ENCODE measurements at places on chromosomes 6 and 20.
A peak's percentile ranks its signal among the peaks of the same experiment; 100 is the strongest.

GRCh38 chr20:4041748-4042411, 26.5 kb upstream of the RNF24 start:
- no peak for DNase-seq

DNA sequence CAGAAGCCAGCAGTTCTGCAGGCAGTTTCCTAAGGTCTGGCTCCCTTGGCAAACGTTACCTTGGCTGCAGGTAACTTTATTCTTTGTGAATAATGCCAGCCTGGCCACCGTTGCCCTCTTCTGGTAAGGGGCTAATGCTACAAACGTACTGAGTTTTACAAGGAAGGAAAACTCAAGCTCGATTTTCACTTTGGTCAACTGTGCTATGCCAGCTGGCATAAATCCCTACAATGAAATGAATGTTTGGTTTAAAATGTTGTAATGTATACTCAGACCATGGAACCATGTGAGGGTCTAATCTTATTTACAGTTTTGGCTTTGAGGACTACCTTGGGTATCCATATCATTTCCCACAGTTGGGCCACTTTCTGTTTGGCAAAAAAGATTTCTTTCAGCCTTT, 101.4 kb downstream of the SLX4IP start:
- DNase-seq: no peak

GRCh38 chr6:411402-412145, 20.0 kb downstream of the IRF4 start:
- no peak for DNase-seq

GRCh38 chr20:60102665-60103210, 144.5 kb downstream of the CDH26 start:
- DNase-seq: no peak

DNA sequence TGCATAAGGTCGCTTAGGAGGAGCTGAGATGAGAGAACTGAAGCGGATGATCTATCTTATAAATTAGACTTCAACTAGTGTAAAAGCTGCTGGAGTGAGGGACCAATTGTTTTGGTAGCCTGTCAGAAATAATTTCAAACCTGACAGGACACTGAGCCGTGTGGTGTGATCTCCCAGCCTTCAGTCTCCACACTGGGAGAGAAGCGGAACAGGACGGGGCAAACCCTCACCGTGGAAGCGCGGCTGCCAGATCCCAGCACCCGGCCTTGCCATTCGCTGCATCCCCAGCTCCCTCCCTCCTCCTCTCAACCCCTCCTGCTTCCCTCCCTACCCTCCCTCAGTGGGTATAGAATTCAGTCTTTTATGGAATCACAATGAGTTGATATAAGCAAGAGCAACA, 900.1 kb upstream of the SLC35B3 start:
- DNase-seq: no peak

GRCh38 chr6:102950967-102951366, 1557.5 kb downstream of the GRIK2 start:
- DNase-seq: no peak

GRCh38 chr6:87483929-87484328, 11.2 kb downstream of the SLC35A1 start:
- no peak for DNase-seq

DNA sequence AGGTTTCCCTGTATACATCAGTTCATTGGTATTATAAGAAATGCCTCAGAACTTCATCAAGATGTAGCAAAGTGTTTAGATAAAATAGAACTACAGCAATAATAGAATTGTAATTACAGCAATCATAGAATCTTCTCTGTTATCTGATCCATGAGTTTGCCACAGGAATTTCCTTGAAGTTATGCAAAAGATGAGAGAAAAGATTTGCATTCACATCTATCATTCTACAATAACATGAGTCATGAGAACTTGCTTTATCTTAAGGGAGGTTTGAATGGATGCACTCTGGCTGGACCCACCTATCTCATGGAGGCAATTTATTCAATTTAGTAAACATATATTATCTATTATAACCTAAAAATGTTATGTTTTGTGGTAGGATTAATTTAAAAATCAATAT, 329.8 kb upstream of the EPHA7 start:
- DNase-seq: no peak

DNA sequence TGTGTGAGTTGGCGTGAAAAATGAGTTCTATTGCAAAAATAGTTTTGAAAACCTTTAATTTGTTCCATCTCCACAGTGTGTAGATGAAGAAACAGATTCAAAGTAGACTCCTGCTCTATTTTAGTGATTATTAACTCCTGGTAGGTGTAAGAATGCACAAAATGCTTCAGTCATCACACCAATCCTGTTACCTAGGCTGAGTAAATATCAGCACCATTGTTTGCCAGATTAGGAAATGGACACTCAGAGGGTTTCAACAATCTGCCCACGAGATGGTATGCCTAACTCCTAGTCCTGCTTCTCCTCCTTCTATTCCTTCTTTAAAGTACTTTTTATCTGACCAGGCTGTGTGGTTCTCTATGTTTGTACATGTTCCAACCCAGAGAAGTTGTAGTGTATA, 108.9 kb upstream of the AHI1 start:
- no peak for DNase-seq

DNA sequence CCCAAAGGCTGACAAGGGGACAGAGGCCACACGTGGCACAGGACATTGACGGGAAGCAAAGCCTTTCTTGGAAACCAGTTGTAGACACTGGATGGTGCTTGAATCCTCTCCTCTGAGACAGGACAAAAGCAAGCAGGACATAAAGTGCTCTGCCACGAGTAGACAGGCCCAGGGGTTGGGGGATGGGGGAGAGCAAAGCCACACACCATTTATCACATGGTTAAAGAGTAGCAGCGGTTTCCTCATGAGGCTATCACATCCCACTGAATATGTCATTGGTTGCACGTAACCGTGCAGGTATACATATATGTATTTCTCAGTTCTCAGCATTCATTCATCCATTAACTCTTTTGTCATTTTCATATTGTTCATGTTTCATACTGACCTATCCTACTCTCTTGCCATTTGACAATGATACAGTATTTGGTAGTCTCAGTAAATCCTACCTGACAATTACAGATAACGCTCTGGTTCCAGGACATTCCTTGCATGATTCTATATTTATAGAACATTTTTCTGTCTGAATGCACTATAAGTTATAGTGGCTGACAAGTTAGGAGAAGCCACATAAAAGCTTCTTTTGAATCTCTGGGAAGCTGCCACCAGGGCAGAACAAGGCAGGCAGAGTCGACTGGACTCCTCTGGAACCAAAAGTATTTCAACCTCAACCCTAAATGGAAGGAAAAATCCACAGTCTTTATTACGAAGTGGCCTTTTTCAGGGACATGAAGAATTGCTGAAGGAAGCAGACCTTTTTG, 23.5 kb downstream of the METTL24 start:
- DNase-seq: no peak

DNA sequence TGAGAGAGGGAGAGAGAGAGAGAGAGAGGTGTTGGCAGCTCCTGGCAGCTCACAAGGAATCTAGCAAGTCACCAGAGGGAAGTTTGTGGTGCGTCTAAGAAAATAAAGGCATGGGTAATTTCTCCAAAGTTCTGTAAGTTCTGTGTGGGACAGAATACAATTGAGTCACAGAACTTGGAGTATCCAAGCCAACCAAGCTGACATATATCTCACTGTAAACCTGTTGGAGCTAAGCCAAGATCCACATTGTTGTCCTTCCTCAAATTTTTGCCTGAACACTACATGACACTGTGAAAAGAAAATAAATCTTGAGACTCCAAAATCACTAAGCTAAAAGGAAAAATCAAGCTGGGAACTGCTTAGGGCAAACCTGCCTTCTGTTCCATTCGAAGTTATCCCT, 436.7 kb downstream of the MEI4 start:
- no peak for DNase-seq

- DNase-seq: no peak
Measured at GRCh38 chr6:168713839-168714238, 272.9 kb downstream of the SMOC2 start.

GRCh38 chr20:12965212-12965869, 43.4 kb upstream of the SPTLC3 start:
- DNase-seq: no peak

- no peak for DNase-seq
Measured at GRCh38 chr20:50287512-50287911, 96.9 kb downstream of the CEBPB start.

GRCh38 chr6:4491501-4492260, 284.5 kb upstream of the CDYL start:
- no peak for DNase-seq

GRCh38 chr6:35391240-35391968, 49.0 kb downstream of the PPARD start:
- DNase-seq: no peak

DNA sequence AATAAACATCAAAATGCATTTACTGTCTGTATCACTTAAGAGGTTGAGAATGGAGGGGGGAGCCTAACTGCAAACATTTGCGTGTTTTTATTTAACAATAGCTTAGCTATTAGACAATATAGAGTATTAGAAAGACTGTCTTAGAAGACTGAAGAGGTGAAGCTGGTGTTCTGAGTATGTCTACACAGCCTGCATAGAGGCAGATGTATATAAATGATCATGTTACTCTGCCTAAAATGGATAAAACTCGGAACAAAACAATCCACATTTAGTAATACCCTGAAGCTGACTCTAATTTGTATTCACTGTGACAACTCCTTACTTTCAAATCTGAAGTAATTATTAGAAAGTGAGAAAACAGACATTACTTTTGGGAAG, 181.9 kb downstream of the GMPR start:
- DNase-seq: no peak

- DNase-seq: no peak
Measured at GRCh38 chr20:4855555-4855954, 133.8 kb downstream of the PRND start.

GRCh38 chr6:12113190-12113577, 101.1 kb downstream of the HIVEP1 start:
- peak; percentile 23 for DNase-seq

DNA sequence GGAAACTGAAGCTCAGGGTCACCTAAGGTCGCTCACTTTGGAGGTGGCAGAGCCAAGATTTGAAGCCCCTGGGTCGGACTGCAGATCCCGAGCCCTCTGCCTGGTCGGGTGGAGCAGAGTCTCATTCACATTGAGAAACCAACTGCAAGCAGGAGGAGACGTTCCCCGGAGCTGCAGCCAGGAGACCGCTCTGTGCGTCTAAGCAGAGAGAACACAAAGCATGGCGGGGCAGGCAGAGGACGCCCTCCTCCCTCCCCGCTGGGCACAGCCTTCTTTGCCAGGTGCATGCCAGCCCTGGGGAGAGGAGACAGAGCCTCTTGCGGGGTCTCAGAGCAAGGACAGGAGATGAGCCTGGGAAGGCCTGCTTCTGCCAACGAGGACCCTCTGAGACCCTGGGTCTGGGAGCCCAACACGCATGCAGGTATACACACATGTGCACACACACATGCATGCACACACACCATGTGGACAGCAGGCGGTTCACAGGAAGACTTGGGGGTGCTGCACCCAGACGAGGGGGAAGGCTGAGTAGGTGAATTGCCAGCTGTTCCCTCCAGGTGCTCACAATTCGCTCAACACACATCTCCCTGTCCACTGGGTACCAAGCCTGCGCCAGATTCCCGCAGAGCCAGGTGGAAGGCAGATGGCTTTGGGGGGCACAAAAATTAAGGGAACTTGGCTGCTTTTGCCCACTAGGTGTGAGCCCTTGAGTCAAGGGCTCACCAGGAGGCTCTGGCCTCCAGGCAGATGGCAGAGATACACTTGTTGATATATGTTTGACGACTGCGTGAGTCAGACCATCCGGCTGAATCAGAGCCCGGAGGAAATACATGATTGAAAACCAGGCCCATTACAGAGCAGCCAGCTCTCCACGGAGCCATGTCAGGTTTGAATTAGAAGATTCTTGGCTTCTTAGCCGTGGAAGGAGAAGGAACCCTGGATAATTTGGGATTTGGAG, 5.5 kb upstream of the NTSR1 start:
- DNase-seq: no peak

- no peak for DNase-seq
Measured at GRCh38 chr6:159875194-159875593, 15.6 kb upstream of the MAS1 start.

DNA sequence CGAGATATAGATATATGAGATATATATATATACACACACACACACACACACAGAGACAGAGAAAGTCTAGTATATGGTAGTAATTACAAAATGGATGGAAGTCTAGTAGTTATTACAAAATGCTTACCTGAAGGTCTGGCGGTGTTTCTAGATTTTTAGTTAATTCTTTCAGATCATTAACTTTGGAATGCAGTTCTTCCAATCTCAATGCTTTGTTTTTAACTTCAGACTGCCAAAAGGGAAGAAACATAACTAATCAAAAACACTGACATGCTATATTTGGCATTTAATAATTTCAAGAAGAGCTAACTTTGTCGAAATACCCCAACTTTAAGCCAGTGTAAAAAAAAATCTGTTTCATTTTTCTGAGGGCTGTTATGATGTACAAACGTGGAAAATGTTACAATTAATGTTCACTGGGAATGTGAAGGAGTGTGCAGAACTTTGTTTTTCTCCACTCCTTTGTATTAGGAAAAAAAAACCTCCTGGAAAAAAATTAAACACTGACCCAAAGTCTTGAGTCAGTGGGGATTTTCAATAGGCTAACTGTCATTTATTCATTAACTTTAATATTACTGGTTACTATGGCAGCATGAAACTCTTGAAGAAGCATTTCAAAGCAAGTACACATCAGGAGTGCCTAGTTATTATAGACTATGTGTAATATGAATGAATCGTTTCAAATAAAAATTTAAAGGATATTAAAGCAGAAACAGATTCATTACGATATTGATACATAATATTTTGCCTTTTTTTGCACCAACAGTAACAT, 232.9 kb downstream of the SYNE1 start:
- DNase-seq: no peak

- no peak for DNase-seq
Measured at GRCh38 chr20:25471020-25471419, 63.5 kb downstream of the GINS1 start.

DNA sequence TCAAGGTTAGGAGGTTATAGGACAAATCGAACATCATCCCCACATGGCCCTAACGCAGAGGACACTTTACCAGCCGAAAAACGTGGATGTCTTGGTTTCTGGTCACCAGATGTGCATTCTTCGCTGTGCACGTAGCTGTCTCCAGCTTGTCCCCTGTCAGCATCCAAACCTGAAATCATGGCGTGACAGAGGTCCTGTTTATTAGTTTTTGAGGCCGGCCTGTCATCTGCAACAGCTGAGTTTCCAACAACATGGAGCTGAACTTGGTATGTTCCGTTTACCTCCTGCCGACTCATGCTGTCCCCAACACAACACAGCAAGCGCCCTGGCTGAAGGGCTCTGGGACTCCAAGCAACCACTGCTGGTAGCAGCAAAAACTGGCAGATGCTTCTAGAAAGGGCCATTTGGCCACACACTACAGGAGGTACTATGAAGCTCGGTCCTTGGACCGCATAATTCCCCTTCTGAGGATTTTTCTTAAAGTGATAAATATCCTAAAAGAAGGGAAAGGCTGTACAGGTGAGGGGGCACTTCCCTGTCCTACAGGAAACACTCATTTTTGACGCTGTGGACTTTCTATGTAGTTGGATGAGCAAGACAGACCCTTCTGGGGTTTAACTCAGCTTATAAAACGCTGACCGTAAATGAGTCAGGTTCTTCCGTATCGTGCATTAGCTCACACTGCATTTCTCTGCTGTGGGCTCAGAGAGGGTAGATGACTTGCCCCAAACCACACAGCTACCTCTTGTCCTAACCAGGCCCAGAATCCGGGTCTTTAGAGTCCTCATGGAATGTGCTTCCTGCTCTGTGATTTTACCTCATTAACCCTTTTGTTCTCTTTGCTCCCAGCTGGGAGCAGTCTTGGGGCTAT, 79.7 kb upstream of the NFATC2 start:
- DNase-seq: no peak

- DNase-seq: no peak
Measured at GRCh38 chr6:6057442-6058053, 50.8 kb upstream of the NRN1 start.
